Regular cardiac myocyte (primary cell): ENCODE measurements at places on chromosomes 6 and 20. TPM values are rescaled to one million over a fixed set of nuclear protein-coding genes. Genes with fewer than 3 reads are reported as not detected.

The C20orf141 gene
- total RNA-seq: not detected in 2 replicates

The SLC12A5 gene
- 0.85 TPM in 1 of 2 replicates, not detected in the other for total RNA-seq

The HSP90AB1 gene
- total RNA-seq: 531 and 1,246 TPM in 2 replicates

The CD24 gene
- 12.3 and 16.6 TPM in 2 replicates for total RNA-seq

The ID1 gene
- 84.8 and 458 TPM in 2 replicates for total RNA-seq

The CAGE1 gene
- under 0.01 TPM in 2 replicates for total RNA-seq

The MAPK13 gene
- 16.6 and 26.5 TPM in 2 replicates for total RNA-seq
